ENCODE measurements at places on chromosomes 13 and 19.
A peak's percentile ranks its signal among the peaks of the same experiment; 100 is the strongest.

GRCh38 chr13:104577071-104577815 lies 1511.0 kb upstream of the SLC10A2 start:
- DNase-seq = no peak

GRCh38 chr19:5628919-5629481 lies 6.1 kb downstream of the SAFB start:
- DNase-seq = no peak

DNA sequence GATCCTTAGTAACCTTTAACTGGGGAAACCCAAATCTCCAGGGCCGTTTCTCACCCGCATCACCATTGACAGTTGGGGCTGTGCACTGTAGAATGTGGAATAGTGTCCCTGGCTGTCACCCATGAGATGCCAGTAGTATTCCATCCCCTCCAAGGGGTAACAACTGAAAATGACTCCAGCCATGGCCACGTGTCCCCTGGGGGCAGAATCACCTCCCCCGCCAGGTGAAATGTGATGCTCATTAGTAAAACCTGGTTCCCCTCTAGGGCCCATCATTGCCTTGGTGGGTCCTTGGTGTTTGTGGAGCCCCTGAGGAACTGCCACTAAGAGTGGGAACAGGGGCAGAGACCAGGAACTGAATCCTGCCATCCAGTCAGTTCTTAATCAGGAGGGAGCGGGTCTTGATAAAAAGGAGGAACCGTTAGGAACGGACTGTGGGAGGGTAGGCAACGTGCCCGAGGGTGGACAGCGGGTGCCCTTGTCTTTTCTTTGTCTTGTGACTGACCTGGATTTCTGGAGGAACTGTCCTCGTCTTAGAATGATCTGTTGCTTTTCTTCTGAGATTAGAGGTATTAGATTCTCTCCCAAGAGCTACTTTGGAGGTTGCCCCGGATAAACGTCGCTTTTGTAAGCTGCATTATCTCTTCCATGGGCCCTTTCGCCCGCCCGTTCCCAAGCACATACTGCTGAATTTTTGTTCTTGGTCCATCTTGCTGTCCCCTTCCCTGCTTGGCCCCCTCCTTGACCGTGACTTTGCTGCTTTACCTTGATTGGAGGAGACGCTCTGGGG lies 3.5 kb downstream of the MYO9B start:
- no peak for DNase-seq

GRCh38 chr19:40424637-40425449 lies 949 bp downstream of the SERTAD1 start:
- DNase-seq = peak; percentile 50

GRCh38 chr13:98540476-98540875 lies 36.4 kb downstream of the STK24 start:
- DNase-seq = no peak

DNA sequence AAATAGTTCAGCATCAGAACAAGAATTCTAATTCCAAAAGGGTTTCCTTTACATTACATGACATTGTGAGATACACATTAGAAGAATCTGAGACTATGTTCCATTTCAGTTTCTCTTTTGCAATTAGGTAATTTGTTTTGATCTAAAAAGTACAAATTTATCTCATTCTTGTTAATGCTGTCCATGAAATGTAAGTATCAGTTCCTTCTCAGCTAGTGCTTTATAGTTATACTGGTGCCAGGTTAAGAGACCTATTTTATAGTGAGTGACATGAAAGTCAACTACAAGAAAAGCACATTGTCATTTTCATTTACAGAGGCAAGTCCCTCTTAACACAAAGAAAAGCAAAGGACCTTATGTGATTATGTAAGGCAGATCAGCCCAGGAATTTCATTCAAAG lies 43.9 kb downstream of the RCBTB2 start:
- no peak for DNase-seq

GRCh38 chr19:10521461-10522171 lies 4.4 kb upstream of the S1PR5 start:
- DNase-seq = no peak

- DNase-seq = no peak
Measured at GRCh38 chr13:78777976-78778375, 119.0 kb upstream of the OBI1 start.

- DNase-seq = no peak
Measured at GRCh38 chr13:113321546-113321945, 24.5 kb downstream of the LAMP1 start.

- DNase-seq = no peak
Measured at GRCh38 chr13:59345311-59345710, 818.4 kb downstream of the DIAPH3 start.

DNA sequence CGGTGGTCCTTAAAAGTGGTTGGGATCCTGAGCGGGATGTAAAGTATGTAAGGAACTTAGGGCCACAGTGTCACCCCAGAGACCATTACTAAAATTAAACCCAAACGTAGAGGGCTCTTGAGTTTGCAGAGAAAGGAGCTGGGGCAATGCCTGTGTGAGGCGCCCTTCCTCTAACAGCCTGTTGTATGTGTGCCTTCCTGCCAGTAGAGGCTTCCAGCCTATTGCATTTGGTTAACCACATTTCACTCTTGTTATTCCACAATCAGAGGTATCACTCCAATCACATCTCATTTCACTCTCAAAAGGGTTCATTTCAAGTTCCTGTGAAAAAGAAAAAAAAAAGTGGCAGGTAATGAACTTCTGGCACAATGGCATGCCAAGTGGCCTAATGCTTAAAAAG lies 29.4 kb downstream of the DIAPH3 start:
- no peak for DNase-seq

GRCh38 chr19:2834294-2834871 lies 6.9 kb upstream of the ZNF555 start:
- DNase-seq = no peak

GRCh38 chr19:42284591-42285341 lies 15.7 kb downstream of the CIC start:
- no peak for DNase-seq

GRCh38 chr19:19170053-19170872 lies at the start of gene MEF2B:
Gene MEF2B (minus strand): TSS chr19:19170263. CDS start chr19:19150735, 19,528 bp downstream.
- no peak for DNase-seq

DNA sequence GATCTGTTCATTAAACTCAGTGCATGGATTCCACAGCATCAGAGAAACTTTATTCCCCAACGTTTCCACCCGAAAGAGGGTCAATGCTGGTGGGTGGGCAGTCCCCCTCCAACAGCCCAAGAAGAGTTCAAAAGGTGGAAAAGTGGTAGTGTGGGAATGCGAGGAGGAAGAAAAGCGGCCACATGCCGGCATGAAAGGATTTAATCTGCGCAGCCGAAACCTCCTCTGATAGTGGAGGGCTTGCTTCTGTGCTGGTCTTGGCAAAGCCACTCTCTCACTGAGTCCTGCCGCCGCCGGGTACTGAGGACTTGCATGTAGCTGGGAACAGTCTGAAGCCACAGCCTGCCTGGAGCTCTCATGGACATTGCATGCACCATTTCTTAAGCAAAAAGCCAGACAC lies 136.2 kb upstream of the ZNF536 start:
- DNase-seq = peak; percentile 47

DNA sequence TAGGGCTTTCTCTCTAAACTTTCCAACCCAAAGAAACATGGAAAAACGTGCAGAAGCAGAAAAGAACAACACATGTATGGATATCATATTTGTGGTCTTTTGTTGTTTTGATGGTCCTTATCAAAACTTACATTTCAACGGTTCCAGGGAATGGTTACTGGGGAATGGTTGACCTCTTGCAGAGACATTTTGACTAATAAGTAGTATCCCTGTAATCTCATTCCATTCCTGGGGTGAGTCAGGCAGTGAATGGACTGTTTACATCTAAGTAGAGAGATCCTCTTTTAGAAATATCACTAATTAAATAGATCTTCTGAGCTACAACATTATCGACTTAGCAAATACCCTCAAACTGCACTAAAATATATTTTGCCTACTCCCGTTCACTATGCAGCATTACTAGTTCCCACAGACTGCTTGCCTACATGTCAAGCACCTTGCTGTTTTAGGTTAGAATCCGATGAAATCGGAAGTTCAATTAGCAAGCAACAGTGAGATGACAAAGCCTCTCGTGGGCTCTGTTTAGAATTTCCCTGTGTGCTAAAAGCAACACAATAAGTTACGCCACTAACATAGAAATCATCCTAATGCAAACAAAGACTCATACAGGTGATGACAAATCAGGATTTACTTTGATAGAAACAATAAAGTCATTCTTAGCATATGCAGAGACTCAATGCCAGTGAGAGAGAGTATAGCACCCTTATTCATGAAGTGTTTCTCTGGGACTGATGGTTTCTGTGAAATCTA lies 797.7 kb upstream of the ARGLU1 start:
- no peak for DNase-seq

DNA sequence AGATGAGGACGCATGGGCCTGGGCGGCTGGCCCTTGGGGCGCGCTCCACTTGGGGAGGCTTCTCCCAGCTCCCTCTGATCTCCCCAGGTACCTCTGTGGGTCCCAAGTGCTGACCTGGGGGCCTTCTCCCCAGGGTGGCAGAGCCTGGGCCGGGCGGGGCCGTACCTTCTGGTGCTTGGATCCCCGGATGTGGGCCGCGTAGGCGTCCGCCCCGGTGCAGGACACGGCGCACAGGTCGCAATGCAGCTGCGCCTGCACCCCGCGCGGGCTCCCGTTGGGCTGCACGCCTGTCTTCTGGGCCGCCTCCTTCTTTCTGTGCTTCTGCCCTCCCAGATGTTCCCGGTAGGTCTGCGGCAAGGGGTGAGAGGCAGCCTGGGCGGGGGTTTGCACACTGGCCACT lies 41.1 kb upstream of the MATK start:
- no peak for DNase-seq

- DNase-seq = no peak
Measured at GRCh38 chr13:50222569-50223332, 207.5 kb downstream of the KCNRG start.

GRCh38 chr13:34114581-34114980 lies 296.6 kb downstream of the RFC3 start:
- DNase-seq = no peak

DNA sequence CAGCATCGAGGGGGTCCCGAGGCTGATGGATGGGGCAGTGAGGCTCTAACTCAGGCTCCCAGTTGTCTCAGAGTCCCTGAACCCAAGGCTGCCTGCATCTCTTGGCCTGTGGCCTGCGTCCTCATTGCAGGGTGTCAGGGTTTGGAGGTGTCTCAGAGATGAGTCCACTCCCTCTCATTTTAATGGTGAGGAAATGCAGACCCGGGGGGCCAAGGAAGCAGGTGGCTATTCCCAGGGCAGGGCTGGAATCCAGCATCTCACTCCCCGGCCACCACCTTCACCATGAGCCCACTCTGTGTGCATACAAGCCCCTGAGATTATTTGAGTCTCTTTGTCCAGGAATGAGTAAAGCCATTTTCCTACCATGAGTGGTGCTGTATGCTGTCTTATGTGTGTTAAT lies 21.4 kb downstream of the TEX29 start:
- DNase-seq = no peak

GRCh38 chr13:61774903-61775302 lies 359.3 kb upstream of the PCDH20 start:
- DNase-seq = no peak

- DNase-seq = no peak
Measured at GRCh38 chr19:13260883-13261653, 110.9 kb downstream of the IER2 start.

DNA sequence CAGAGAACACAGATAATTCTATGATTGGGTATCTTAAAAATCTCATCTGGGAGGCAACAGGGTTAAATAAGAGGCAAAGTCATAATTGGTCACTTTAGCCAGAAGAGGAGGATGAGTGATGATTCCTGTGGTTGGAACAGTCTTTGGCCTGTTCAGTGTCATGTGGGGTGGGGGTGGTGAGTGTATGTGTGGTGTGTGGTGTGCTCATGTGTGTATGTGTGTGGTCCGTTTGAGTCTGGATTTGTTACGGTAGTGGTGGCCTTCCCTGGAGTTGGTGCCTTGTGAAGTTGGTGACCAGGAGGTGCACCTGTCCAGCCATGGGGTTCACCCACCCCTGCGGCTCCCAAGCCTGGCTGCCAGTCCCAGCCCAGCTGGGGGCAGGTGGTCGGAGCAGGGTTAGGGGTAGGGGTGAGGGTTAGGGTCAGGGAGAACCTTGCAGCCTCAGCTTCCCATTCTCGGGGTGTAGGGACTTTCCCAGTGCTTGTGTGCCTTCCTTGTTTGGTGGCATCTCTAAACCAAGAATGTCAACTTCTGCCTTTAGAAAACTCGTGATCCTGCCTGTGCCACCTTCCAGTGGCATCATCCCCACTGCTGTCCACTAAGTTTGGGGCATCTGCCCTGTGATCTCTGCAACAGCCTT lies 97.5 kb downstream of the RAB20 start:
- no peak for DNase-seq

DNA sequence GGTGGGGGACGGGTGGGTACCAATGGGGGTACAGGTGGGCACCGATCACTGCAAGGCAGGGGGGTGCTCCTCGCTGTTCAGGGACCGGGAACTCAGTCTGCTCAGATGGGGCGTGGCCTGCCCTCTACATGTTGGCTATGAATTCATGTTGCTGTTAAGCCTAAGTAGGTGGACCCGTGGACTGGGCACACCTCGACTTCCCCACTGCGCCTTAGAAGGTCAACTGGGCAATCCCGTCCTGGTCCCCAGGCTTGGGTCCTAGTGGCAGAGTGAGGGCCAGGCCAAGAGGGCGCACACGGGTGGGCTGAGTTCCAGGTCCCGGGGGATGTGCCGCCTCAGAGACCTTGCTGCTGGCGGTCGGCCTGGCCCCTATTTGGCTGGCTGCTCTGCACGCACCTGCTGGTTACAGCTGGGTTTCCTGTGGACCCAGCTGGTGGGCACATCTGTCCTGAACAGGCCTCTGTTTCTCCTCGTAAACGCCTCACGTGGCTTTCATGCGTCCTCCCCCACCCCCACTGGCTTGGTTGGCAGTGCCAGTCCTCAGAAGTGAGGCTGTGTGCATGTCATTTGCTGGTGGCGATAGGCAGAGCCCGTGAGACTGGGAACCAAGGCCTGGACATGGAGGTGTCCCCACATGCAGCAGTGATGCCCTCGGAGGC lies 13.5 kb upstream of the ZNF554 start:
- DNase-seq = no peak

DNA sequence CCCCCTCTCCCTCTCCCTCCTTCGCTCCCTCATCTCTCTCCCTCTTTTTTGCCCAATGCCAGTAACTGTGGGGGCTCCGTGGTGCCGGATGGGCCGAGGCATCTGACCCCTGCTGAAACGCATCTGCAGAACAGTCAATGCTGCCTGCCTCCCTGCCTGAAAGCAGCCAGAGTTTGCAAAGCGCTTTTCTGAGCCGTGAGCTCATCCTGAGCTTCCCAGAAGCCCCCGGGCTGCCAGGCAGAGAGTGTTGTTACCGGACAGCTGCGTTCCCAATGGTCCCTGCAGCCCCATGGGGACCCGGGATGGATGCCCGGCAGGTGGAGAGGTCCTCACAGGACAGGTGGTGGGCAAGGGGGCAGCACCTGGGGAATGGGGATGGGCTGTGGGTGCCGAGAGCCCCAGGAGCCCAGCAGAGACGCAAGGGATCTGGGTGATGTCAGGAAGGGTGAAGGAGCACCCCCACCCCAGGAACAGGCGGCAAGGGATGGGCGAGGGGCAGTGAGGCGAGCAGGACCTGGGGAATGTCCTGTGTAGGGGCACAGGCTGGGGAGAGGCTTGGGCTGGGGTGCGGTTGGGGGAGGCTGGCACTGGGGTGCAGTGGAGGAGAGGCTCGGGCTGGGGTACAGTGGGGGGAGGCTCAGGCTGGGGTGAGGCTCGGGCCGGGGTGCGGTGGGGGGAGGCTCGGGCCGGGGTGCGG lies 33.0 kb downstream of the GPX4 start:
- no peak for DNase-seq

GRCh38 chr13:50129081-50129705 lies 113.9 kb downstream of the KCNRG start:
- DNase-seq = no peak

All from amygdala (tissue), 56 donors.